ENCODE measurements at places on chromosomes 7 and 10. TPM values are rescaled to one million over a fixed set of nuclear protein-coding genes. Genes with fewer than 3 reads are reported as not detected.

The AKR1E2 gene
- 15.9 TPM for total RNA-seq

The SMKR1 gene
- total RNA-seq = not detected

The PDE6C gene
- not detected for total RNA-seq

The RPP30 gene
- total RNA-seq = 25.0 TPM

The TFPI2 gene
- total RNA-seq = 5.0 TPM

The OPALIN gene
- total RNA-seq = not detected
